ENCODE measurements at places on chromosomes 5 and 9. TPM values are rescaled to one million over a fixed set of nuclear protein-coding genes. Genes with fewer than 3 reads are reported as not detected.
A peak's percentile ranks its signal among the peaks of the same experiment; 100 is the strongest.

DNA sequence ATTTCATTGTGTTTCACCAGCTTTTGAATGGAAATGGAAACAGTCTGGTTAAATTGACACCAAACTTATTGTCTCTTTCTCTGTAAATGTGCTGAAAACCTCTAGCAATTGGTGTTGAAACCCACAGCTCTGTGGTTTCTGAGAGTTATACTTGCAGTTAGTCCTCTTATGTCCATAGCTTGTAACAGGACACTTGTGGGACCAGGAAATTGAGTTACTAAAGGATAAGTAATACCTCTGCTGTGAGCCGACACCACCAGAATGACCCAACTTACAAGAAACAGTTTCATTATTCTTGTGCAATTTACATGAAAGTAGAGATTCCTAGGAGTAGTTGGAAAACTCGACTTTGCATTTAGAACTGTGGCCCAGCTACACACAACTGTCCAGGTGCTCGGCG is 191.5 kb downstream of the CFAP90 start:
- H3K27me3 ChIP-seq, result no peaks in the 10 kb centered on the region
- no peaks in the 10 kb centered on the region for H3K4me1 ChIP-seq
- no peak overlapping the region for H3K4me3 ChIP-seq
- no peak for DNase-seq
- H3K27ac ChIP-seq, result no peak overlapping the region

DNA sequence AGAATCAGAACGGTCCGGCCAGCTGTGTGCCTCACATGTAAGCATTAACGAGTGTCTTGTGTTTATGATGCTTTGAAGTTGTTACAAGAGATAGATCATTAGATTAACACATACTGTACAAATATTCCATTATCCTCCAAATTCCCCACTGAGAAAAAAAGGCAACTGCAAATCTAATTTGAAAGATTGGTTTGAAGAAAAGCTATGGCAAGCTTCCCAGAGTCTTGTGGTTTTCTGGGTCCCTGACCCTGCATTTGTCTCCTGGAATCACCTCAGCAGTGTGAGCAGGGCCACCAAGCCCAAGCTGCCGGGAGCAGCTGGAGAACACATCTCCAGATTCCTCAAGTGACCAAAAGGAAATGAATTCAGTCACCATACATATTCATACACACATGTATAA is 36.9 kb upstream of the ADAMTS16 start:
- no peaks in the 10 kb centered on the region for H3K4me1 ChIP-seq
- no peaks in the 10 kb centered on the region for H3K27me3 ChIP-seq
- no peak overlapping the region for H3K4me3 ChIP-seq

Gene TAF11L6
- not detected for total RNA-seq

Gene RPL7A
- total RNA-seq, result 809 TPM

DNA sequence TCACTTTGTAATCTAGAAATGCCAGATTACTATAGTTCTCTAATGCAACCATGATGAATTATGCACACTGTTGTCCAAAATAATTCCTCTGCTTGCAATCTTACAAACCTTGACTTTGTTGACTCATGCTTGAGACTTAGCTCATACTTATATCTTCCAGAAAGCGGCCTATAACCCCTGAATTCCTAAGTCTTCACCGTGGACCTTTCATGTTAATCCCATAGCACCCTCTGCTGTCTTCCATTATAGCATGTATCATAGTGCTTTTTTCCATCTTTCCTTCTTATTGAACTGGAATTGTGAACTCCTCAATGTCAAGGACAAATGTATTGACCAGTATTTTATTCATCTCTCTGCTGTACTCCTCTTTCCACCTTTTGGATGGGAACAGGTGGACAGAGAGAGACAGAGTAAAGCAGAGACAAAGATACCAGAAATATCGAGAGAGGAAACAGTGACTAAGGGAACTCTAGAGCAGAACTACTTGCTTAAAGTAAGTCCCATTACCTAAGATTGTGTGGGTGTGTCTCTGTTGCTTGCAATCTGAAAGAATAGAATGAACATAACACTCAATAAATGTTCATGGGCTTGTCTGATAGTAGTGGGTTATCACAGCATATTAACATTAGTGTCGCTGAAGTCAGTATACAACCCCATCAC is 110.0 kb downstream of the LURAP1L start:
- no peaks in the 10 kb centered on the region for H3K27me3 ChIP-seq
- no peaks in the 10 kb centered on the region for H3K36me3 ChIP-seq
- peak; percentile 68 for DNase-seq
- peaks cover 17% of the 10 kb centered on the region for H3K4me1 ChIP-seq

Gene ZFP37
- total RNA-seq, result 3.5 TPM

Gene KLF9
- 74.2 TPM for total RNA-seq

- DNase-seq, result no peak
- H3K4me1 ChIP-seq, result no peaks in the 10 kb centered on the region
- no peak overlapping the region for H3K27ac ChIP-seq
- H3K27me3 ChIP-seq, result no peaks in the 10 kb centered on the region
- H3K36me3 ChIP-seq, result no peaks in the 10 kb centered on the region
Measured at GRCh38 chr9:135001526-135001925, 83.8 kb upstream of the FCN1 start.

Gene LRRTM2
- total RNA-seq, result 1.5 TPM

Gene FOXD4L3
- total RNA-seq, result not detected

Gene ANKRD20A1
- total RNA-seq, result 11.1 TPM

Gene RANBP3L
- not detected for total RNA-seq

All from stomach (tissue), 19 donors.